C1 segment of cervical spinal cord (tissue), 14 donors: ENCODE measurements at places on chromosomes 12 and 14.

GRCh38 chr12:2667716-2668440 lies 126.9 kb upstream of the FKBP4 start:
- no peak for DNase-seq

DNA sequence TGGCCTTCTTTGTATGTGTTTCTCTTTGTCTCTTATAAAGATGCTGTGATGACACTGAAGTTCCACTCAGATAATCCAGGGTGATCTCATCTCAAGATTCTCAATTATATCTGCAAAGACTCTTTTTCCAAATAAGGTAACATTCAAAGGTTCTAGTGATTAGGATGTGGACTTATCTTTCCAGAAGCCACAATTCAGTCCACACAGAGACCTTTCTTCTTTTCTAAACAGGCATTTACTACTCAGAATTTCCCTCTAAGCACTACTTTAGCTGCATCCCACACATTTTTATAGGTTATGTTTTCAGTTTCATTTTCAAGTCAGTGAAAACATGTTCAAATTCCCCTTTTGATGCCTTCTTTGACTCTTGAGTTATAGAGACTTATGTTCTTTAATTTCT lies 9.0 kb upstream of the NKX2-1 start:
- DNase-seq, result no peak

- no peak for DNase-seq
Measured at GRCh38 chr12:111777345-111778045, 10.8 kb downstream of the ALDH2 start.

- no peak for DNase-seq
Measured at GRCh38 chr12:128513831-128514230, 246.9 kb downstream of the TMEM132C start.

- DNase-seq, result no peak
Measured at GRCh38 chr14:92473969-92474535, 39.5 kb upstream of the RIN3 start.

DNA sequence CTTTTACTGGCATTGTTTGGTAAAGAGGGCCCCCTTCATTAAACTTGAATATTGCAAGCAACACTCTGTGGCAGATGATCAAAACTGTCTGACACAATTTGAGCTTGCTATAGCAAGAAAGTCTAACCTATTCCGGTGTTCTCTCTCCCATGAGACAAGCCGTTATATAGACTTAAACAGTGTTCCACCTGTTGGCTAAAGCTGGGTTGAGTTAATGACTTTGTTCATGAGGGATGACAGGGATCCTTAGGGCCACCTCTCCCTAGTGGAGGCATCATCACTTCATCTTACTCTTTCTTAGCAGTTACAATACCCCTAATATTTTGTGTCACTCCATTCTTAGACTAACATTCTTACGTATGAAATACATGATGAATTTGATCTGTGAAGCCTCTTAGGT lies 3.8 kb downstream of the EIF5 start:
- DNase-seq, result no peak

GRCh38 chr12:69204191-69204590 lies 35.2 kb upstream of the CPSF6 start:
- DNase-seq, result no peak

GRCh38 chr14:42110167-42110566 lies 503.5 kb downstream of the LRFN5 start:
- DNase-seq, result no peak

- no peak for DNase-seq
Measured at GRCh38 chr14:94480809-94481208, 4.8 kb upstream of the SERPINA9 start.

DNA sequence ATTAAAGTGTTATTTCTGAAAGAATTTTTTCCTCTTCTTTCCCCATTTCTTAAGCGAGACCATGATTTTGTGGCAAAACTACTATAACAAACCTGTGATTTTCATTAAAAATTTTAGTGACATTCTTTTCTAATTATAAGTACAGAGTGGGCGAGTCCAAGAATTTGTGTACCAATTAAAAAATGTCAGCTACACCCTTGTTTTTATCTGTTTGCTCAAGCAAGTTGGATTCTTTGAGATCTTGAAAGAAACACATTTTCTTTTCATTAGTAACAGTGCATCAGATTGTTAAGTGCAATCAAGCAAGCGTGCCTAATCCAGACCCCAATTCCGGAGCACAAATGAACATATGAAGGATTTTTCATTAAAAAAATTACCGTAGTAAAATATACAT lies 338.8 kb upstream of the DDHD1 start:
- no peak for DNase-seq

GRCh38 chr12:103801709-103802585 lies 39.1 kb downstream of the NT5DC3 start:
- peak; percentile 63 for DNase-seq

GRCh38 chr12:55659486-55660385 lies 23.0 kb downstream of the OR10P1 start:
- DNase-seq, result no peak

DNA sequence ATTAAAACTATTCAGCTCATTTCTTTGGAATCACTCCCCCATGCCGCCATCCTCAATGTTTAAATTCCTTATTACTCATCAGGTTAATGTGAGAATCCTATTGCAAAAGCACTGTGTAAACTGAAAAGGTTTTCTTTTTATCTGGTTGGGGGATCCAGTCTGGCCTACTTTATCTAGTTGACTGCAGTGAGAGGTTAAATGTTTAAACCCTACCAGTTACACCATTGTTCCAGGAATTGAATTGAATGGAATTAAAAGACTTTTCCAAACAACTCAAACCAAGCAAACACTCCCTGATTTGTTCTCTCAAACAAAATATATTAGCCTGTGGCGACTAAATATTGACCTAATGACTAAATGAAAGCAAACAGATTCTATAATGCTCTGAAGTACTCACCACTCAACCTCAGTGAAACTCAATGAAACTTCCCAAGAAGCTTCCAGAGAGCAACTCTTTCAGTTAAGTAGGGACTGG lies 100.5 kb downstream of the VEZT start:
- DNase-seq, result no peak

DNA sequence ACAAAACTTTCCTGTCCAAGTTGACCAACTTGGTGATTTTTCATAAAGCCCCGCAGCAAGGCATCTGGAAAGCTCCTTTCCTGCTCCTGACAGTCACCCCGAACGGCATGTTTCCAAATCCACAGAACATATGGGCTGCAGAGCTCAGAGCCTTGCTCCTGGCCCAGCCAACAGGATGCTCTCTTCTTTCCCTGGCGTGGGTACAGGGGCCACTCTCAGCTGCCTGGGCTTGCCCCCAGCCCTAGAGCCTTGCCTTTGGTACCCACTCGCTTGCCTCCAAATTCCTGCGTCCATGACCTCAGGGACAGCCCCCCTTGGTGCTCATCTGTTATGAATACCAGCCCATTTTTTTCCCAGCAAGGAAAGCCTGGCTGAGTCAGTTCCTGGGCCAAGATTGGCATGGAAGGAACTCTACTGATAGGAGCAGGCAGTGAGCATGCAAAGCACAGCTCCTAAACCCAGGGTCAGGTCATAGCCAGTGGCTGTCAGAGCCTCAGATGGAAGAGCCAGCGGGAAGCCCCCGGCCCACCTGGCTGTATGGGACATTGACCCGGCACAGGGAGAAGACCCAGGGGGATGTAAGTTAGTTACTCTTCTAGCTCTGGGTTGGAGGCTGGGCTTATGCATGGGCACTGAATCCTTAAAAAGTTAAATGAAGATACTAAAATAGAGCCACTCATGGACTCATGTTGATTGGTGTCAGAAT lies 105.3 kb upstream of the RTL1 start:
- DNase-seq, result no peak

DNA sequence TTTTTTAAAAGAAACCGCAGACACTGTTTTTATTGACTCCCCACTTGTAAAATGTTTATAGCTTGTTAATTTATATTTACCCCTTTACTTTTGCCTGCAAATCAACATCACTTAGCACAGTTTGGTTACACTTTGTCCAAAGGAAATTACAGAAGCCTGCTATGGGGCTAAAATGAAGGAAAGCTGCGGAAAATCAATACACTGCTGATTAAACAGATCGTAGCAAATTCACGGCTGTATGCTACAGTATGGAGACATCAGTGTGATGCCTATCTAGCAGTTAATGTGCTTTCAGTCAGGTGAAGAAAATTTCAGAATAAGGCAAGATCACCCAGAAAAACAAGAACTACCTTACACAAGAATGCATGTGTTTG lies 110.0 kb downstream of the FOXG1 start:
- DNase-seq, result no peak

GRCh38 chr12:7948589-7949260 lies 12.7 kb upstream of the SLC2A3 start:
- DNase-seq, result no peak

DNA sequence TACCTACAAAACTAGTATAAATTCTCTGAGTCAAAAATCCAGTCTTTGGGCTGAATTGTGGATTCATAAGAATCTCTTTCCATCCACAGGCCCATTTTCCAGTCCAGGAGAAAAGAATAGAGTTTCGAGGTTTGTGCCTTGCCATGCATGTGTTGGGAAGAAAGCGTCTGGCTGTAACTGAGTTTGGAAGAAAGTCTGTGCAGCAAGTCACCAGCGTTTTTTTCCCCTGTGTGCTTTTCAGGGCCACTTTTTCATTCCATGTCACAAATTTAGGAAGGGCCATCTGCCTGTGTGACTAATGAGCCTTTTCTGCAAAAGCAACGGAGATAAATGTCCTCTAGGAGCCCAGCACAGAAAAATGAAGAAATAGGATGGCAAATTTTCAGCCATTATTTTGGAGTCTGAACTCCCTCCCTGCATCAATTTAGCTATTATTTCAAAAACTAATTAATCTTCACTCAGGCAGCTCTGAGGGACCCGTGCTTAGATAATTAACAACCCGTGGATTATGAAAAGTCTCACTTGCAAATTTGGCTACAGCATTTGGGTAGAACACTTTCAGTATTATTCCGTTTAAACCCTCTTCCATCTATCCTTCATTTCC lies 261.5 kb downstream of the SUDS3 start:
- DNase-seq, result no peak

DNA sequence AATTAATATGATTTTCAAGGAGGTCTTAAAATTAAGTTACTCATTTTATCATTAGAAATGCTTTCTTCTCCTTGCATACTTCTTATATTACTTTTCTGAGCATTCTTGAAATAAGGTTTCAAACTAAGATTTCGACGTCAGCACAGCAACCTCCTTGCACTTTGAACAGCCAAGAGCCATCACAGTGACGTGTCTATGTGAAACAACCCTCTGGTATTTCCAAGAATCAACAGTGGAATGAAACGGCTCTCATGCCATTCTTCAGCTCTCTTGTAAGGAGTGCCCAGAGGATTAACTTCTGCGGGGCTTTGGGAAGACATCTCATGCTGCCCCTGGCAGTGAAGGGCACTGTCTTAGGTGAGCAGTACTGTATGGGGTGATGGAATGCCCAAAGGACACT lies 109.2 kb downstream of the EFCAB11 start:
- no peak for DNase-seq
